ENCODE measurements at places on chromosomes 12 and 14. TPM values are rescaled to one million over a fixed set of nuclear protein-coding genes. Genes with fewer than 3 reads are reported as not detected.

Gene SLC10A1
- not detected for total RNA-seq

Gene SENP1
- 6.4 TPM for total RNA-seq

Gene GYS2
- not detected for total RNA-seq

Gene DTX3
- total RNA-seq, result 12.8 TPM

Gene ACSM4
- not detected for total RNA-seq

Gene AMHR2
- 0.37 TPM for total RNA-seq
